ENCODE measurements at places on chromosomes 5 and 9.
A peak's percentile ranks its signal among the peaks of the same experiment; 100 is the strongest.

- no peak for DNase-seq
These were observed 1628.7 kb downstream of the MAT2B start for GRCh38 chr5:165134155-165134554.

GRCh38 chr5:131286400-131286715, 22.5 kb downstream of the CDC42SE2 start:
- no peak for DNase-seq

GRCh38 chr5:9343146-9343850, 202.6 kb downstream of the SEMA5A start:
- no peak for DNase-seq

- peak; percentile 91 for DNase-seq
These were observed at the start of gene INPP5E for GRCh38 chr9:136439481-136440408. INPP5E (minus strand) TSS chr9:136439845; CDS start chr9:136439419, 426 bp downstream.

DNA sequence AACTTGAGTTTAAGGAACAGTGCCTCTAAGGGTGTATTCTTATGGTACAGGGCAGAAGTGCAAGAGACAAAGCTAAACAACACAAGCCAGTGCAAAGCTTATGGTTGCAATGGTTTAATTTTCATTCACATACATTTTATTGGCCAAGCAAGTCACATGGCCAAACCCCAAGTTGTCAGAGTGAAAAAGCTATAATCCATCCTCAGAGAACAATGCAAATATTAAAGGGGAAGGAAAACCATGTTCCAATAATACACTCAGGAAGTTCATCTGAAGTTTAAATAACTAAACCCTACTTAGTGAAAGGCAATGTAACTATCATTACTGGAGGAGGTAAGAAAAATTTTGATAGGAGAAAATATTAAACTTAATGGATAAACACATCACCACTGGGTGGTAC, 26.6 kb upstream of the TLR4 start:
- DNase-seq = no peak

DNA sequence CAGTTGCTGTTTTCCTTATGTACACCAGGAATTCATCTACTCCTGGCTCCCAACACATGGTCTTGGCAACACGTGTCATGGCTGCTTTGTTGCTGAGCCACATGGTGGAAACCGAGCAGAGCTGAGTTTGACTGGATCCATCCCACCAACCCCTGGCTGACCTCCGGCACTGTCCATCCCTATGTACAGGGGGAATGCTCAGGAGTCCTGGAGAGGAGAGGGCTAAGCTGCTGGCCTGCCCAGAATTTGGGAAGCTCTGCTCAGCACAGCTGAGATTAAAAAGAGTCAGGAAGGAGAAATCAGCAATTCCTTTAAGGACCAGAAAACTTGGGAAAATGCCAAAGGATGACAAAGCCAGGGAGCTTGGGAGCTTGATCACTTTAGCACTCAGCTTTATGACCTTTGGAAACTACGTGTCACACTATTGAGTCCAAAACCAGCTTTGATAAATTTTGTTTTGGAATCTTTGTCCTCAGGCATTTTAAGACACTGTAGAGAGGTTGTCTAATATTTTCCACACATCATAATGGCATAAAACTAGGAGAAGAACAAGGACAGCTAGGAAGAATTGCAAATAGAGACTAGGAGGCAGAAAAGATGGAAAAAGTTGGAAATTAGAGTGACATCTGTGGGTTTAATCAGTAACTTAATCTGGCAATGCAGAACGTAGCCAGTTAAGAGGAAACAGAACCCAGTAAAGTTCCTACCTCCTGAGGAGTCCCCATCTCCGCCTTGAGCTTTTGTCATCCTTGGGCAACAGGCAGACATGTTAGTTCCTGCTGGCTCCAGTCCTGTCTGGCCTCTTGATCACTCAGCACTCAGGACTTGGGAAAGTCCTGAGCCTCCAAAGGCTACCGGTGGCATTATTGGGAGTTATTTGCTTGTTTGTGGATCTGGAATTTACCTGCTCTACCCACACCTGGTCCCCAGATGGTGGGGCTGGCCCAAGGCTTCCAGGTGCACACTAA, 62.5 kb upstream of the PLPP1 start:
- no peak for DNase-seq

DNA sequence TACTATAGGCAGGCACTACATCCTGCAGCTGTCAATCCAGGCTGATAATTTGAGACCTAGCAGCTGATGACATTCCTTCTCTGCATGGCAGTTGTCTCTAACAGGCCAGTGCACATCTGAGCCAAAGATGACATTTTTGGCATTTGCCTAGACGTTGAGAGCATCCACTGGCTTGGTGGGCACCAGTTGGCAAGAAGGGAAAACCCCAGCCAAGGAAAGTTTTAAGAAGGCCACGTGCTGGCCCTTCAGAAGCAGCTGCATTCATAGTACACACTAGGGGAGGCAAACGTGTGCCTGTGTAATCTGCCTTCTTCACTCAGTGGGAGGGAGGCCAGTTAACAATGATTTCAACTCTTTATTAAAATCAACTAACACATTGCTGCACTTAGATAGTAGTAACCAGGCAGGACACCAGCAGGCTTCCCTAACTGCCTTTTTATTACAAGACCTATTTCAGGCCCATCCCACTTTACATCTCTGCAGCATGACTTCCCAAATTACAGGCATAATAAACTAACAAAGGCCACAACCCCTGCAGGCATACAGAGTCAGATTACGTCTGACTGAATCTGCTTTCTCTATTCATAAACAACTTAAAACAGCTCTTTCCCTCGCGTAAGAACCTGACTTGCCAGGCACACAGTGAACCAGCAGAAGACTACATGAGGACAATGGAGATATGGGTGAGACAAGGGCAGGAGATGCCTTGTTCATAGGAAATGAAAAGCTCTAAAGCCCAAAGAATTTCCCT, 576.3 kb downstream of the PDE4D start:
- DNase-seq = no peak

DNA sequence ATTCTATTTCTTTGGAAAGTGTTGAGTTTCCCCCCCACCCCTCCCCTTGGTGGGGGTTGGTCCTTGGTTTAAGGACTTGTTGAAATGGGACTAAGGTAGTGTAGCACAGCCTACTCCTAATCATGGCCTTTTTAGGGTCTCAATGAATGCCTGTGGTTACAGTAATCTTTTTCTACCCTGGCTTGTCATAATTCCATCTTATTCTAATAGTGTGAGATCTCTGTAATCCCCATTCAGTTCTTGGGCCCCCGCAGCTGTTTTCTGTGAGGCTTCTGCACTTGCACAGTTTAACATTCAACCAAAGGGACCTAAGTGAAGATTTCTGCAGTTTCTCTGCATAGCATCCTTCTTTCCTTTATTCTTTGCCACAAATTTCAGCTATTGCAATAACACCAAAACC, 30.7 kb downstream of the TNFSF15 start:
- DNase-seq = no peak

DNA sequence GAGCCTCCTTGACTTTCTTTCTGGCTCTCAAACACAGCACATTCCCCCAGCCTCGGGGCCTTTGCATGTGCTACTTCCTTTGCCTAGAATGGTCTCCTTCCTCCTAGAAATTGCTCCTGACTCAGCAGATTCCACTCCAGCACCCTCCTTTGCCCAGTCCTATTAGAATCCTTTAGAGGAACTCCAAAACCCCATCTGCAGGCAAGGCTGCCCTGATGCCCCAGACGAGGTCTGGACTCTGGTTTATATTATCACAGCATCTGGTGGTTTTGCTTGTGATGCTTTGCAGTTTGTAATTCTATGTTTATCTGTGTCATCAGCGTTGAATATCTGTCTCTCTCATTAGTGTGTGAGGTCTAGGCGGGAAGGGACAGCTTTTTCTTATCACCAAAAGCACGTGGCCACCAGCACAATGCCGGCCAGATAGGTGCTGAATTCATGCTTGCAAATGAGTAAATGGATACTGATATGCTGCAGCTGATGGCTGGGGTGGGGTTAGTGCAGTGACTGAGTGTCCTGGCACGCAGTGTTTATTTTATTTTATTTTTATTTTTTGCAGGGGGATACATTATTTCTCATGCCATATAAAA, 30.0 kb upstream of the ANKH start:
- no peak for DNase-seq

- no peak for DNase-seq
These were observed 71.8 kb upstream of the SMIM15 start for GRCh38 chr5:61234019-61234418.

DNA sequence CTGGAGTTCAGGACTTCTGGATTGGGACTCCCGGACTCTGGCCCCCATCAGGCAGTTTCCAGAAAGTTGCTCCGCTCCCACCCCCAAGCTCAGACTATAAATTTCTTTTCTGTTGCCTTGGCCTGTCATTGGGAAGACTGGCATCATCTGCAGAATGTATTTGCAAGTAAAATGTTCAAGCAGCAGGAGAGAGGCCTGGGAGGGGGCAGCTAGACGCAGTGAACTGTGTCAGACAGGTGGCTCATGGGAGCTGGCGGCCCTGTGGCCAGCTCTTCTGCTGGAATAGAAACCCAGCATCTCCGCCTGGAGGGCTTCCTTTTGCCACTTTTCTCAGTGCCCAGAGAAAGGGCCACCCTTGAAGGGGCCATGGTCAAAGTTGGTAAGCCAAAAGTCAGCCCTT, 16.0 kb downstream of the INSYN2B start:
- no peak for DNase-seq

DNA sequence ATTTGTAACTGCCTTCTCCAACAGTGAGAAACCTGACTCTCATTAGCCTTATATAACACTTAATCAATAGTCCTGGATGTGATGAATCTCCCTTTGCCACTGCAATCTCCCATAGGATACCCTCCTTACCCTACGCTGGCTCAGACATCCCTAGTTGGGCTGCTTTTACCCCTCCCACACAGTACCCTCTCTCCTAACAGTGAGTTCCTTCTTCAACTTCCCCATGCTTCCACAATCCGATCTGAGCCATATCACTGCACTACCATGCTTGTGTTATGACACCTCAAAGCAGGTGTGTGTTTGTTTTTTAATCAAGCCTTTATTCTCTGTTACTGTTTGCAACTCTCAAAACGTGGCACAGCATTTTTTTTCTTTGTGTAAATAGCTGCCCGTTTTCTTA, 60.5 kb upstream of the C9orf72 start:
- no peak for DNase-seq

GRCh38 chr9:121972501-121972981, 120.6 kb downstream of the TTLL11 start:
- DNase-seq = no peak

DNA sequence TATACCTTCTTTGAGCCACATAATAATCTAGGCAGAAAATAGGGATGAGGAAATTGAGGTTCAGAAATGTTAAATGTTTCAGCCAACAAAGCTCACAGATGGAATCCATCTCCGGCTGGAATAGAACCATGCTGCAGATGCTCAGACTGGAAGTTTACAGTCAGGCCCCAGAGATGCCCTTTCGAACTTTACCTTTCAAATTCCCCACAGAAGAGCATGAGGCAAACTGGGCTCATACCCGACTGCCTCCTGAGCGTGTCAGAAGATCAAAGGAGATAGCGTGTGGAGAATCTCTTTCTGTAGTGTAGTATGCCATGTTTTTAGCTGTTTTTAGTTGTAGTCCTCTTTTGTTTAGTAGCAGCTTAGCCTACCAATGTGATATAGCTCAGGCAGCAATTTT, 72.0 kb upstream of the DAP start:
- no peak for DNase-seq

DNA sequence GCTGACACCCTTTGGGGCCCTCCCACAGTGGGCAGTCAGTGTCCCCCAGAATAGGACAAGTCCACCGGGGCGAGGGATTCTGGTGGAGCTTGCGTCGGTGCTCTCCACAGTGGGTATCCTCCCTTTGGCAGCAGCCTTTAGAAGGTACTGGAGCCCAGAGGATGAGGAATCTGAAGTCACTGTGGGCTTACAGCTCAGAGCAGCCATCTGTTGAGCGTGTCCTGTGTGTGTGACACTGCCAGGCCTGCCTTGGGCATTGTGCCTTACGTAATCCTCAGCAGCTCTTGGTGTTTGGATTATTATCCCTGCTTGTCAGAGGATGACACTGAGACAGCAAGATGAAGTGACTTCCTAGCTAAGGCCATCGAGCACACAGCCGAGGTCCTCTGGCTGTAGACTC, 12.6 kb downstream of the URM1 start:
- DNase-seq = no peak

DNA sequence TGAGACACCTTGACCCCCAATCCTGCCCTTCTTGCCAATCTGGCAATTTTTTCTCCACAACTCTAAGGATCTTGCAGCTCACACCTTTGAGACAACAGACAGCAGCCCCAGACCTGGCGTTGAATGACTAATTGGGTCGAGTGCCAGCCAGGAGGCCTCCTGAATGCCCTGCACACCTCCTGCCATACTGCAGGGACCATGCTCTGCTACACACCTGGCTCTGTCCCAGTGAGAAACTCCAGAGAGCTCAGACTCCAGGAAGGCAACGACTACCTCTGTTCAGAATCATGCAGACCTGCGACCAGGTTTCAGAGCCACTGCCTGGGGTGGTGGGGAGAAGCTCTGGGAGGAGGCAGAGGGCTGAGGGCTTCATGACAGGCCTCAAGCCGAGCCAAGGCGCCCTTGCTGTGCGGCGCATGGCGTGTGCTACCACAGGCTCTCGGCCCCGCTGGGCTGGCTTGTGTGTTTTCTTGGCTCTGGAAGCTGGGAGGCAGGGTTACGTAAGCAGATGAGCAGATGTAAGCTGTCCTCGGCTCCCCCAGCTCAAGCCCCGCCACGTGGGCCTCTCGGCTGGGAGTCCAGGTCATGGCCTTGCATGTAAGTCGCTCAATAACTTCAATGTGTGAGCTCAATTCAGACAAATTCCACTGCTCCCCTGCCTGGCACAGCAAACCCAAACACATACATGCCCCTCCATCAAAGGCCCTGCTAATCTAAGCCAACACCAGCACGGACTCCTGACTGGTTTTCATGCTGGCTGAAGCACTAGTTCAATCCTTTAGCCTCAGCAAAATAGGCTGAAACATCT, 27.5 kb downstream of the B4GALT1 start:
- DNase-seq = no peak

DNA sequence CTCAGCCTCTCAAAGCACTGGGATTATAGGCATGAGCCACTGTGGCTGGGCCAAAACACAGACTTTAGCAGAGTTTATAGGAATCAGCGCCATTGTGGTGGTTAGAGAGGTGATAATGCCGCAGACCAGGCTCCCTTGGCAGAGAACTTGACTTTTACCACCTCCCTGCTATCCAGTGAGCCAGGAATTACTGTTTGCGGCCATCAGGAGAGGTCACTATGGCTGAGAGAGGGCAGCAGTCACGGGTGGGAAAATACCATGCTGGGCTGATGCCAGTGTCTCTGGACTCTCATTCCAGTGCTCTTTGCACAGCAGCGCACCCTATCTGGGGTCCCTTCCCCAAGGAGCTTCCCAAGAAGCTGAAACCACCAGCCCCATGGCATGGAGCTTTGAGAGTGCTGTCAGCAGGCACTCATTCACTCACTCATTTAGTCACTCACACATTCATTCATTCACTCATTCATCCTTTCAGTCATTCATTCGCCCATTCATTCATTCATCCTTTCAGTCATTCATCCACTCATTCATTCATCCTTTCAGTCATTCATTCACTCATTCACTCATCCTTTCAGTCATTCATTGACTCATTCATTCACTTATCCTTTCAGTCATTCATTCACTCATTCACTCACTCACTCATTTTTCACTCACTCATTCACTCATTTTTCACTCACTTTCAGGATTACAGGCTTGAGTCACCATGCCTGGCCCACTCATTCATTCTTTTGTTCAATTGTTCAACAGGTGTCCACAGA, 27.3 kb upstream of the RNU6ATAC start:
- no peak for DNase-seq

- DNase-seq = no peak
These were observed 355.3 kb downstream of the NFIB start for GRCh38 chr9:13958672-13959071.
